ENCODE measurements at places on chromosomes 3 and 15.

GRCh38 chr3:13507247-13507569, 27.1 kb downstream of the HDAC11 start:
- no peak for DNase-seq

DNA sequence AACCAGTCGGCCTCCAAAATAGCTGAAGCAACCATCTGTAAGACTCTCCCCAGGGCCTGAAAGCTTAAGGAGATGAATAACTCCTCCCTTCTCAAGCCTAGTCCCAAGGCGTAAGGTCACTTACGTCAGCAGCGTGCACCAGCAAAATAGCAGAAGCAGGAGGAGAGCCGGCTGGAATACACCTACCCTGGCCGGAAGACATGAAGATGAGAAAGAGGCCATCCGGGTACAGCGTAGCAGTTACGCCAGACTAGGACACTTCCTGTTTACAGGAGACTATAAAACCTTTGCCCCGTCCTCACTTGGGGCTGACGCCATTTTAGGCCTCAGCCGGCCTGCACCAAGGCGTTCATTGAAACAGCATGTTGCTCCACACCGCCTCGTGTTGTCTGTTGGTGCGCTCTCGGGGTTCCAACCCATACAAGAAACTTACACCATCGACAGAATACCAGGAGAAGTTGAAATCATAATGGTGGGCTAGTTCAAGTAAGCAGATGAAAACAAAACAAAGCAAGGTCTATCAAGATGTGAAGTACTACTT, 2.5 kb downstream of the CFAP92 start:
- no peak for DNase-seq

GRCh38 chr3:112017091-112017490, 17.4 kb upstream of the TMPRSS7 start:
- DNase-seq, result peak; percentile 17

- DNase-seq, result no peak
Observed at GRCh38 chr3:151813799-151814198, at the start of gene AADAC. AADAC (plus strand) TSS chr3:151814116; CDS start chr3:151814163, 47 bp downstream.

- DNase-seq, result no peak
Observed at GRCh38 chr3:28672406-28672805, 323.8 kb upstream of the AZI2 start.

GRCh38 chr3:129268396-129268795, 10.3 kb upstream of the HMCES start:
- DNase-seq, result no peak
